ENCODE measurements at places on chromosomes 5 and 9. TPM values are rescaled to one million over a fixed set of nuclear protein-coding genes. Genes with fewer than 3 reads are reported as not detected.
A peak's percentile ranks its signal among the peaks of the same experiment; 100 is the strongest.

DNA sequence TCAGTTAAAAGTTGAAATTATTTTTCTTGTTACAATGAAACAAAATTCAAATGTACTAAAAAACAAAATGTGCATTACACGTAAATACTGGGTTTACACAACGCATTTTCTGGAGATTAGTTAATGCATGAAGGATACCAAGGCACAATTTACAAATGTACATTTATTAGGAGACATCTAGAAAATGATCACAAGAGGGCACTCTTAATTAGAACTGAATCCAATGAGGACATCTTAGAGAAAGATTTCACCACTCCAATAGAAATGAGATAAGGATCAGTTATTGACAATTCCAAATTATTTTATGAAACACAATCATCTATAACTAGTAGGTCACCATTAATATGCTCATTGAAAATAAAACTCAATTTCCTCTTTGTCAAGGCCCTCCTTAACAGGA lies 36.6 kb upstream of the CDH12 start:
- no peaks in the 10 kb centered on the region for H3K27me3 ChIP-seq
- DNase-seq: no peak
- no peaks in the 10 kb centered on the region for H3K4me1 ChIP-seq
- no peak overlapping the region for H3K27ac ChIP-seq
- no peak overlapping the region for H3K4me3 ChIP-seq

GRCh38 chr5:126920291-126920690 lies 110.1 kb downstream of the MARCHF3 start:
- H3K4me3 ChIP-seq: no peak overlapping the region
- DNase-seq: no peak
- H3K4me1 ChIP-seq: peaks cover 3% of the 10 kb centered on the region
- H3K36me3 ChIP-seq: peaks cover 5% of the 10 kb centered on the region

ADAMTSL2 gene
- total RNA-seq: 0.11 TPM

GCNT4 gene
- total RNA-seq: 2.1 TPM

EIF4EBP3 gene
- total RNA-seq: 19.6 TPM

DNA sequence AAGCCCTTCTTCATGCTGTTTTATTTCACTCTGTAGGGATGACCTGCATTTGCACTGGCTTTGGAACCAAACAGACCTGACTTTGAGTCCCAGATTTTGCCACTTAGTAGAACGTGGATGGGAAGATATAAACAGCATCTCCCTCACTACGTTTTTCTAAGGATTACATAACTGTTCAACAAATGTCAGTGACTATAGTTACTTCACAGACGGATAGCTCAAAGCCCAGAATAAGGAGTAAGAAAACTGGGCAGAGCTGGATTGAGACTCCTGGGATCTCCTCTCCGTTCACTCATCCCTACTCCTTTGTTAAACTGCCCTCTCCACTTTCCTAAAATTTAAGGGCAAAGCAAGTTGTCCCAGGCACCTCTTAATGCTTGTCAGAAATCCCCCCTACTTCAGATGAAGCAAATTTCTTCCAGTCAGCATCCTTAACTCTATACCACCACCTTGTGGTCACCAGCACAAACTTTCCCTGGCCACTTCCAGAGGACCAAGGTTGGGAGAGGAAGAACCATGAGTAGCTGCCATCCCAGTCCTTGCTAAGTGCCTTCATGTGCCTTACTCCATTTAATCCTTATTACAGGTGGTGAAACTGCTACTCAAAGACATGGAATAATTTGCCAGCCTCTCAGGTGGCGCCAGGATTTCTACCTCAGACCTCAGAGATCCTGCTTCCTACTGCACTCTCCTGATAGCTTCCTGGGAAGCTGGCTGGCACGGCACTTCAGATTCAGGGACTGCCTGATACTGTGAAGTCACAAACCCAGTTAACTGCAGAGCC lies 38.4 kb downstream of the EGR1 start:
- H3K36me3 ChIP-seq: peaks cover 13% of the 10 kb centered on the region
- H3K4me1 ChIP-seq: peaks cover 2% of the 10 kb centered on the region
- no peak overlapping the region for H3K4me3 ChIP-seq
- H3K27me3 ChIP-seq: no peaks in the 10 kb centered on the region
- DNase-seq: peak; percentile 32

SPATA31D4 gene
- total RNA-seq: not detected

DNA sequence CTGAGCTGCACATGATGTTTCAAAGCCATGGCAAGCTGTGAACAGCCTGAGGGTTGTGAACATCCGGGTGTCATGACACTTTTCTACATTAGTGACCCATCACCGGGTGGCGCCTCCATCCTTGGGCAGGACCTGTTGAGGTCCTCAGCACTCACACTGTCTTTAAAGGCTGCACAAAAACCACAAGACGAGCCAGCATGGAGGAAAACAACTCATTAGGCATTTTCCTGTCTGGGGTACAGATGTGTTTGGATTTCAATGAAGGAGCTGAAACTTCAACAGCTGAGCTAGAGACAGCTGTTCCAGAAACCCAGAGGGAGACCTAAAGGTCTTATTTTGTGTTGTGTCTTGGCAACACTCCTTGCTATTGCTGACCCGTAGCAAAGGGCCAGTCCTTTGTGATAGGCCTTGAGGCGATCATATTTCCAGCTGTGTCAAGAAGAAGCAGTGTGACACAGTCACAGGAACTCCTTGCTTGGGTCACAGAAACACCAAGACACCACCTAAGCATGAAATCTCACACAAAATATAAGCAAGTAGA lies 151.8 kb upstream of the VLDLR start:
- H3K4me1 ChIP-seq: peaks cover 2% of the 10 kb centered on the region
- DNase-seq: peak; percentile 45
- peaks cover 10% of the 10 kb centered on the region for H3K27me3 ChIP-seq
- H3K36me3 ChIP-seq: no peaks in the 10 kb centered on the region

GRCh38 chr9:126144603-126145456 lies 181.8 kb upstream of the MVB12B start:
- no peak overlapping the region for H3K4me3 ChIP-seq
- H3K36me3 ChIP-seq: no peaks in the 10 kb centered on the region
- peaks cover 24% of the 10 kb centered on the region for H3K27me3 ChIP-seq
- DNase-seq: no peak
- peaks cover 6% of the 10 kb centered on the region for H3K4me1 ChIP-seq
- H3K27ac ChIP-seq: no peak overlapping the region

SLCO6A1 gene
- not detected for total RNA-seq

DNA sequence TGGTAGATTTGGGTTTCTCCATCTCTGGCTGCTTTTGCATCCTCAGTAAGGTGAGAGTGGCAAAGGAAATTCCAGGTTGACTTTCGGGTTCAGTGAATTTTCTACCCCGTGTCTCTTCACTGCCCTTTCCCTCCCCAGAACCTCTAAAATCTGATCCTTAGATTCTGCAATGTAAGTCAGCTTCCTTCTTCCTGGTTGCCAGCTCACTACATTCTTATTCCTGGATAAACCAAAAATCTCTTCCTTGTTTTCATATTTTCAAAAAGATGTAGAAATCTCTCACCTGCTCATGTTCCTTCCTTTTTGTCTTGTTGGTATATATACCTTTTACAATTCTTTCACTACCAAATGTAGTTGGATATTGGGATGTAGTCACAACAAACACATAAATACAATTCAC lies 145.8 kb downstream of the TMC1 start:
- no peak overlapping the region for H3K4me3 ChIP-seq
- peaks cover 6% of the 10 kb centered on the region for H3K27me3 ChIP-seq
- H3K4me1 ChIP-seq: no peaks in the 10 kb centered on the region
- H3K36me3 ChIP-seq: no peaks in the 10 kb centered on the region
- DNase-seq: no peak

CCL27 gene
- total RNA-seq: not detected

PALM2AKAP2 gene
- total RNA-seq: not detected

GRCh38 chr5:140596321-140596741 lies 31.7 kb downstream of the SLC35A4 start:
- peaks cover 2% of the 10 kb centered on the region for H3K27me3 ChIP-seq
- no peak for DNase-seq
- no peak overlapping the region for H3K27ac ChIP-seq
- no peak overlapping the region for H3K4me3 ChIP-seq

IL5 gene
- total RNA-seq: 1.6 TPM

- H3K36me3 ChIP-seq: no peaks in the 10 kb centered on the region
- no peak overlapping the region for H3K27ac ChIP-seq
- no peak overlapping the region for H3K4me3 ChIP-seq
- H3K4me1 ChIP-seq: peaks cover 19% of the 10 kb centered on the region
Measured at GRCh38 chr5:1665231-1665630, 134.4 kb downstream of the MRPL36 start.

- no peak for DNase-seq
- no peak overlapping the region for H3K4me3 ChIP-seq
- H3K36me3 ChIP-seq: no peaks in the 10 kb centered on the region
- H3K27ac ChIP-seq: no peak overlapping the region
Measured at GRCh38 chr9:87139099-87139730, 191.9 kb upstream of the GAS1 start.

HTR4 gene
- total RNA-seq: not detected

Data from activated CD8-positive, alpha-beta T cell treated with anti-CD3 and anti-CD28 coated beads for 36 hours (primary cell).